ENCODE measurements at places on chromosomes 1 and 21.

GRCh38 chr1:166980818-166981217 is 5.5 kb upstream of the ILDR2 start:
- DNase-seq, result no peak

DNA sequence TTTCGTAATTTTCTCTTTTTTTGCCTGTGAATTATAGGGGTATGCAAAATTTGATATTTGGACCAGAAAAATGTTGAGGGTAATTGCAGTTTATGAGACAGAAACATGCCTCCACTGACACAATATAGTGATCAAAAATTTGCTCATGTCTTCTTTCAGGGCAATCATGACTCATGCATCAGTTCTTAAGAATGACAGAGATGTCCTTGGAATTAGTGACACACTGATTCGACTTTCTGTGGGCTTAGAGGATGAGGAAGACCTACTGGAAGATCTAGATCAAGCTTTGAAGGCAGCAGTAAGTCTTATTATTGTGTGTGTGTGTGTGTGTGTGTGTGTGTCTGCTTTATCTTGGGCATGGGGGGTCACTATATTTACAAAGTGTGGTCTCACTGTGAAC is 27.5 kb downstream of the CTH start:
- no peak for DNase-seq

DNA sequence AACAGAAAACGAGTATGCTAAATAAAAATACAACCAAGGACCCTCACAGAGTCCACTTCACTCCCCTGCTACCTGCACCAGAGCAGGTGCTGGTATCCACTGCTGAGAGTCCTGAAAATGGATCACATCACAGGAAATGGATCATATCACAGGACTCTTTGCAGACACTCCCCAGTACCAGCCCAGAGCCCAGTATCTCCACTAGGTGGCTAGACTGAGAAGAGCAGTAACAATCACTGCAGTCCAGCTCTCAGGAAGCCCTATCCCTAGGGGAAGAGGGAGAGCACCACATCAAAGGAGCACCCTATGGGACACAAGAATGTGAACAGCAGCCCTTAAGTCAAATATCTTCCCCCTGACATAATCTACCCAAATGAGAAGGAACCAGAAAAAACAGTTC is 28.0 kb downstream of the AGBL4 start:
- no peak for DNase-seq

GRCh38 chr1:208919371-208919770 is 664.1 kb upstream of the CAMK1G start:
- no peak for DNase-seq

DNA sequence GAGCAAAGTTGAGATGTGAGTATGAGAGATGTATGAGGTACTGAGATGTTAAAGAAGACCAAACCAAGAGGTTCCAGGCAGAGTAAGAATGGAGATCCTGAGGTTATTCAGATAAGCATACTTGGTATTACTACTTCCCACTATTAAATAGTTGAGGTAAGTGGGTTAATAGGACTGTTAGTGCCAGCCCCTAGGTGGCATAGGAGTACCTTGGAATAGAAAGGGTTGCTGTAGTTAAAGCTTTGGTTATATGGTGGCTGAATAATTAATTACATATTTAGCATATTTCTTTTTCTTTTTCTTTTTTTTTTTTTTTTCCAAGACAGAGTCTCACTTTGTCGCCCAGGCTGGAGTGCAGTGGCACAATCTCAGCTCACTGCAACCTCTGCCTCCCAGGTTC is 397.9 kb upstream of the TMPRSS15 start:
- DNase-seq, result no peak

DNA sequence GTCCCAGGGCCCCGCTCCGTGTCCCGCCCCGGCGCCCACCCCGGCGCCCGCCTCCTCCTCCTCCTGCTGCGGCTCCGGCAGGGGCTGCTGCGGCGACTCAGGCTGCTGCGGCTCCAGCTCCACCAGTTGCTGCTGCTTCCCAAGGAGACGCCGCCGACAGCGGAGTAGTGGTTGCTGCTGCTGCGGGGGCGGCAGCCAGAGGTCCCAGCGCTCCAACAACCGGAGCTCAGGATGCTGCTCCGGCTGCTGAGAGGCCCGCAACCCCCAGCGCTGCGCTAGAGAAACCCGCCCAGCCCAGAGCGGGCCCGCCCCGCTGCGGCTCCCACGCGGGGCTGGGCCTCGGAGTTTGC is 1.1 kb downstream of the CRCT1 start:
- no peak for DNase-seq

DNA sequence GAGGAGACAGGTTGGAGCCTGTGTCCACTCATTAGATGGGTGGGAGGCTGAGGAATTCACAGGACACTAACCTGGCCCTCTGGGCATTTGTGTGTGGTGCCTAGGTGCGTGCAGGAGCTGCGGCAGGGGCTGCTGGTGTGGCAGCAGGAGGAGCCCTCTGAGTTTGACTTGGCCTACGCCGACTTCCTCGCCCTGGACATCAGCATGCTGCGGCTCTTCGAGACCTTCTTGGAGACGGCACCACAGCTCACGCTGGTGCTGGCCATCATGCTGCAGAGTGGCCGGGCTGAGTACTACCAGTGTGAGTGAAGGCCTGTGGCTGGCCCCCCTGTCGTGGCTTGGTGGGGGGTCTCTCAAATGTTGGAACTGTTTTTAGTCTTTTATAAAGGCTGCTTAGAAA is 3.6 kb downstream of the XKR8 start:
- DNase-seq, result no peak

DNA sequence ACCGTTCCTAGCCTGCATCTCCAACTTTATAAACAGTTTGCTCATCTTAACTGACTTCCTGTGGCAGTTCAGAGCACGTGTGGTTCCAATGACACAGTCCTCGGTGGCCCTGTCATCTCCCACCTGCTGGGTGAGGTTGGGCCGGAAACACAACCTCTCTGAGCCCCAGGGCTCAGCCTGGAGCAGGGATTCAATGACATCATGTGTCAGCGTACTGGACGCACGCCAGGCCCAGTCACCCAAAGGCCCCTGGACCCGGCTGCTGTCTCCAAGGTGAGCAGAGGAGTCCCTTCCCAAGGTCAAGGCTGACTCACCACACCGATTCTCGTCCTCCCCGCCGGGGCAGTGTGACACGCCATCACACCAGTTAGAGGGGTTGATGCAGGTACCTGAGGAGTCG is 19.9 kb downstream of the TMPRSS2 start:
- DNase-seq, result peak; percentile 28

- DNase-seq, result no peak
Observed at GRCh38 chr1:11053758-11054137, 6.1 kb downstream of the SRM start.

- DNase-seq, result no peak
Observed at GRCh38 chr1:4404854-4405590, 249.4 kb upstream of the AJAP1 start.

DNA sequence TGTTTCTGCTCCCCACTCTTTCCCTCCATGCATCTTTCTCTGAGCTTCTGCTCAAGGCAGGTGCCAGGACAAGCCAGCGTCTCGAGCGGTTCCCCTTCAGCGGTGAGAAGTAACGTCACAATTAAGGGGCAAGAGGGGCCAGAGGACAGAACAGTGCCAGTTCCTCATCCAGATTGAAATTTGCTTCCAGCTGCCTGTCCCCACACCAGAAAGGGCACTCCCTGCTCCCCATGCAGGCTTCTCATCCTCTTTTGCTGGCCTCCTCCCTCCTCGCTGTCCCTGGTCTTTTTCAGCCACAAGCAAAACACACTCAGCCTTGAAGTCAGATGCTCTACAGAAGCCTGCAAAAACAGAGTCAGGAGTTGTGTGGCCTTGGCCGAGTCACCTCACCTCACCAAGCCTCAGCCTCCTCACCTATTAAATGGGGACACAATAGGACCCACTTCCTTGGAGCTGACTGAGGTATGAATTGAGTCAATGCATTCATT is 35.0 kb upstream of the ECE1 start:
- DNase-seq, result no peak

GRCh38 chr1:213159376-213159775 is 108.3 kb downstream of the RPS6KC1 start:
- DNase-seq, result no peak

GRCh38 chr21:27590271-27590670 is 623.4 kb upstream of the ADAMTS5 start:
- DNase-seq, result peak; percentile 32

- DNase-seq, result no peak
Observed at GRCh38 chr1:202664083-202664482, 46.2 kb downstream of the SYT2 start.

DNA sequence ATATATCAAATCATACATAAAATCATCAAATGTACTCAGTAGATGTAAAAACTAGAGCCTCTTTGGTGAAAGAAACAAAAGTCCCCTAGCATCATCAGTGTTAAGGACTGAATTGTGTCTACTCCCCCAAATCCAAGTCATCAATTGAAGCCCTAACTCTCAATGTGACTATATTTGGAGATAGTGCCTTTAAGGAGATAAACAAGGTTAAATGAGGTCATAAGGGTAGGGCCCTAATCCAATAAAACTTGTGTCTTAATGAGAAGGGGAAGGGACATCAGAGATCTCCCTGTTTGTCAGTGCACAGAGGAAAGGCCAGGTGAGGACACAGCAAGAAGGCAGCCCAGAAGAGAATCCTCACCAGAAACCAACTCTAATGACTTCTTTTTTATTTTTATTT is 33.5 kb downstream of the USP24 start:
- no peak for DNase-seq

- DNase-seq, result no peak
Observed at GRCh38 chr21:40422896-40423635, 423.9 kb downstream of the DSCAM start.

- no peak for DNase-seq
Observed at GRCh38 chr1:213244664-213245091, 193.6 kb downstream of the RPS6KC1 start.

GRCh38 chr1:211259638-211260126 is 516 bp downstream of the RCOR3 start:
- DNase-seq, result peak; percentile 75

DNA sequence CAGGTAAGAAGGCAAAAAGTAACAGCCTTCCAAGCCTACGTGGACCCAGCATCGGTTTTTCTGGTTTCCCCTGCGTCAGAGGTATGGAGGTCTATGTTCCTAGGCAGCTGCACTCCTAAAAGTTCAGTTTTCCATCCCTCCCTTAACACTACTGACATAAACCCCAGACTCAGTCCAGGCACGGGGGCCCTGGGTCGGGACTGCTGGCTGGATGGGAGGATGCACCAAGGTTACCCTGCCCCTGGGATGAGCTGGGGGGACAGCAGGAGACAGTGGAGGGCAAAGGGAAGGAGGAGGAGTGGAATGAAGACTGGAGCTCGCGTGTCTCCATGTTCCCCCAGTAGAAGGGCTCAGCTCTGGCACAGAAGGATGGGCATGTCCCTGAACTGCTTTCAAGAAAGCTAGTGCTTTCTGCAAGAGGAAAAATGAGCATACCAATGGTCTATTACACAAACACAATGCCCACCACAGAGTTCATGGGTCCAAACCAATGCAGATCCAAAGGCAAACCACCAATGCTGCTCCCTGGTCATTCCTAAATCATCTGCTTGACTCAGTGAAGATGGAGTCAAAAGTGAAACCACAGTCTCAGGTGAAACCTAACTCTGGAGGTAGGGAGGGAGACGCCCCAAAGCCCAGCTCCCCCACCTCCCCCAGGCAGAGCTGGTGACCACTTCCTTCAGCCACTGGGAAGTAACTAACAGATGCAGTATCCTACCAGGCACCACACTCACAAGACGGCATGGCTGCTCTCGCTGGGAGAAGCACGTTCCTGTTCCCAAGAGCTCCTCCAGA is 54.9 kb downstream of the CD46 start:
- DNase-seq, result no peak

DNA sequence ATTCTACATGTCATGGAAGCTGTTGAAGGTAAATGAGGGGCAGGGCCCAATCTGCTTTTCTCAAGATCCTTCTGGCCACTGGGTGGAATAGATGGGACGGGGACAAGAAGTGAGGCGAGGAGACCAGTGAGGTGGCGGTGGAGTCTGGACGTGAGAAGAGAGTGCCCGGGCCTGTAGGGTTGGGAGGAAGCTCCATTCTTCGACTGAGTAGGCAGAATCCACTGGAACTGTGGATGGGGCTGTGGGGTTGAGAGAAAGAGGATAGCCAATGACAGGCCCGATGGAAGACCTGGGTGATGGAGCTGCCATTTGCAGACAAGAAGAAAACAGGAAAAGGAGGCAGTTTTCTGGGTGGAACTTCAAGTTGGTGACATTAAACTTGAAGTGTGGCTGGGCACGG is 10.3 kb downstream of the SLC1A7 start:
- no peak for DNase-seq

DNA sequence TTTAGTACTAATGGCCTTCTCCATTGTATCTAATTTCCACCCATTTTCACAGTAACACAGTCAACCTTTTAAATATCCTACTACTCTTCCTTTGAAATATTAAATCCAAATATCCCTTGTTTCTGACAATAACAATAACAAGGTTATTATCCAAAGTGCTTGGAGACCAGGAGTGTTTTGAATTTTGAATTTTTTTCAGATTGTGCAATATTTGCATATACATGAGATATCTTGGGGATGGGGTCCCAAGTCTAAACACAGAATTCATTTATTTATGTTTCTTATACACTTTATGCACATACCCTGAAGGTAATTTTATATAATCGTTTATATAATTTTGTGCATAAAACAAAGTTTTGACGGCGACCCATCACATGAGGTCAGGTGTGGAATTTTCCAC is 17.5 kb downstream of the DMAP1 start:
- no peak for DNase-seq

GRCh38 chr21:34771512-34772028 is 102.8 kb downstream of the CLIC6 start:
- no peak for DNase-seq

- no peak for DNase-seq
Observed at GRCh38 chr1:25990702-25991395, 7.0 kb downstream of the PAFAH2 start.

DNA sequence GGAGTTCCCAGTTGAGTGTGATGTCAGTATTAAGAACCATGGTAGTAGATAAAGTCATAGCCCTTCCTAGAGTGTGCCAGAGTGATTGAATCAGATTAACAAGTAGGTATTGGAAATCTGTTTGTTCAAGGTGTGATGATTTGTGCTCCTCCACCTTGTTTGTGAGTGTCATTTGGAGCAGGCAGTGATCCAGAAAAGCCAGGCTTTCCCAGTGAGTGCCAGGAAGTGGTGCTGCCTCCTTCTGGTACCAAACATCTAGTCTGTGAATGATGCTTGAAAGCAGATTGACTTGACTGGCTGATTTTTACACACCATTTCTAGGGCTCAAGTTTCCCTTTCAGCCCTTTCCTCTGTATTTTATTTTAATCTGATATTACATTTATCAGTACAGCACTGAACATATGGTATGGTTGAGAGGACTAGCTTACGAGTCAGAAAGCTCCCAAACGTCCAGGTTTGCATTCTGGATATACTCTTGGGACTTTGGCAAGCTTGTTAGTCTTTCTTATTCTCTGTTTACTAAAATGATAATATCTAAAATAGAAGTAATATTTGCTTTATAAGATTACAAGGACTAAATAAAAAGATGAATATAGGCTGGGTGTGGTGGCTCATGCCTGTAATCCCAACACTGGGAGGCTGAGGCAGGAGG is 100.7 kb downstream of the PATJ start:
- no peak for DNase-seq
